ENCODE measurements at places on chromosomes 3 and 15. TPM values are rescaled to one million over a fixed set of nuclear protein-coding genes. Genes with fewer than 3 reads are reported as not detected.
A peak's percentile ranks its signal among the peaks of the same experiment; 100 is the strongest.

The VGLL3 gene
- 19.7 TPM for total RNA-seq

- DNase-seq = no peak
These were observed 12.7 kb downstream of the CFAP44 start for GRCh38 chr3:113428581-113428980.

- peak; percentile 39 for DNase-seq
These were observed at the start of gene TM6SF1 for GRCh38 chr15:83106994-83107840. Gene TM6SF1, plus strand, starts transcription at chr15:83107645. Its CDS starts 36 bp downstream, at chr15:83107681.

The LSM3 gene
- 23.5 TPM for total RNA-seq

Data from H9 (cell line).